ENCODE measurements at places on chromosomes 13 and 19.

GRCh38 chr13:54029720-54030119 is 1001.1 kb downstream of the OLFM4 start:
- no peak for DNase-seq

DNA sequence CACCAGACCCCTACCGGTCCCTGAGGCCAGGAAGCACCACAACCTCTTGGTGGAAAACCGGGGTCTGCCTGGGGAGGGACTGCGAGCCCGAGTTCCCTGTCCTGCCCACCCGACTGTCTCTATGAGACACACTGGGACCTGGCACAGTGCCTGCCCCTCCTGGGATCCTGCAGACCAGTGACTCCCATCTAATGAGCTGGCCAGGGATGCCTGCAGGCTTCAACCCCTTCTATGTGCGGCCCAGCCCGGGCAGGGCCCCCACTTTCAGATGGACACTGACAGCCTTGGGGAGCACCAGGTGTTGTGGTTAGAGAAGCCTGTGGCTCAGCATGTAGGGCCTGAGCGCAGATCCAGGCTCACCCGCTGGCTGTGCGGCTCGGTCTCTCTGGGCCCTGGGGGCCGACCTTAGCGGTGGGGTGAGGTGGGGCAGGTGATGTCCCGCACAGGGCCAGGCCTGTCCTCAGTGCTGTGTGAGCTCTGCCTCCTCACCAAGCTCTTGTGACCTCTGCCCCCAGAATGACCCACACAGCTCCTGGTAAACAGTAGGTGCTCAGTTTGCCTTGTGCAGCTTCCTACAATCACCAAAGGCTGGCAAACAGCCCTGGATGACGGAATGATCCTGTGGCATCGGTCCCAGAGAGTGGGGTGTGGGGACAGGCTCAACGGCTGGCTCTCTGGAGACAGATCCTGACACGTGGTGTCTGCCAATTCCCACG is 17.9 kb upstream of the CACTIN start:
- DNase-seq = no peak

DNA sequence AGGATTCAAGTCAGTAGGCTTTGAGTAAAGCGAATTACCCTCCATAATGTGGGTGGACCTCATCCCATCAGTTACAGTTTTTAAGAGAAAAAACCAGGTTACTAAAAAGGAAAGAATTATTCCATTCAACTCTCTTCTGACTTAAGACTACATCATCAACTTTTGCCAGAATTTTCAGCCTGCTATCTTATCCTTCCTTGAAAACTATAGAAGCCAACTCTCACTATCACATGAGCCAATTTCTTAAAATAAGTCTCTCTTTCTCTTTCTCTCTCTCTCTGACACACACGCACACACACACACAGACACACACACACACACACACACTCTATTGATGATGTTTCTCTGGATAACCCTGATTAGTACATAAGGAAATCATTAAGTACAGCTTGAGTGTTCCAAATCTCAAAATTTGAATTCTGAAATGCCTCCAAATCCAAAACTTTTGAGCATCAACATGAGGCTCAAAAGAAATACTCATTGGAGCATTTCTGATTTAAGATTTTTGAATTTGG is 217.0 kb upstream of the PRR20A start:
- DNase-seq = no peak

- no peak for DNase-seq
Observed at GRCh38 chr19:1505012-1505411, 7.8 kb downstream of the ADAMTSL5 start.

- no peak for DNase-seq
Observed at GRCh38 chr13:51619614-51620013, 35.4 kb downstream of the WDFY2 start.

- DNase-seq = no peak
Observed at GRCh38 chr19:7152568-7152967, 83.1 kb downstream of the ZNF557 start.

GRCh38 chr13:114032126-114032799 is 58.4 kb upstream of the C13orf46 start:
- no peak for DNase-seq

GRCh38 chr19:40392894-40393517 is 3.0 kb upstream of the HIPK4 start:
- DNase-seq = no peak

GRCh38 chr13:27573265-27573664 is 47.1 kb downstream of the LNX2 start:
- no peak for DNase-seq

DNA sequence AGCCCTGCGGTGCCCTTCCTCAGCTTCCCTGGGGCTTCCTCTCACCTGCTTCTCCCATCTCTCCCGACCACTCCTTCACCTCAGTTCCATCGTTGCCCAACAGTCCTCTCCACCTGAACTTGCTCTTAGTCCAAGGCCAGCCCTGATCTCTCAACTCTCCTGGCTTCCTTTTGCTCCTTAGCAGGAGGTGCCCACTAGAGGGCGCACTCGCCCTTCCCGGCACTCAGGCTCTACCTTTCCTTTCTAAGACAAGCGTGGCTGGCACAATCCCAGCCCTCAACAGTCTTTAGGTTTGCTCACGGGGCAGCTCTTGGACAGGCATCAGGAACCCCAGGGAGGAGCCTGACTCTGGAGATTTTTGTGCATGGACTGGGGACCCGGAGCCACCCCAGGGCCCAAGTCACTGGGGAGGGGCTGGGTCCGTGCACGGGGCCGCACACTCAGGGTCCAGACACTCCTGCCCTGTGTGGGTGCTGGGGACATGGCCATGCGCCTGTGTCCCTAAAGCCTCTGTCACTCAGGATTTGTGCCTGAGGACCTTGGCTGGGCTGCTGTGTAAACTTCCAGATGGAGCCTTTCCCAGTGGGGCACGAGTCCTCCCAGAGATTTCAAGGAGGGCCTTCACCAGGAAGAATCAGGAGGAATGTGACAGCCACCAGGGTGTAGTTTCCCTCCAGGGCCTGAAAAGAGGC is 12.1 kb upstream of the CEACAM8 start:
- peak; percentile 18 for DNase-seq

GRCh38 chr13:71149046-71149445 is 718.0 kb downstream of the DACH1 start:
- no peak for DNase-seq

GRCh38 chr13:39253774-39254173 is 215.5 kb downstream of the NHLRC3 start:
- no peak for DNase-seq

GRCh38 chr13:26861941-26862340 is 101.4 kb upstream of the GPR12 start:
- no peak for DNase-seq

DNA sequence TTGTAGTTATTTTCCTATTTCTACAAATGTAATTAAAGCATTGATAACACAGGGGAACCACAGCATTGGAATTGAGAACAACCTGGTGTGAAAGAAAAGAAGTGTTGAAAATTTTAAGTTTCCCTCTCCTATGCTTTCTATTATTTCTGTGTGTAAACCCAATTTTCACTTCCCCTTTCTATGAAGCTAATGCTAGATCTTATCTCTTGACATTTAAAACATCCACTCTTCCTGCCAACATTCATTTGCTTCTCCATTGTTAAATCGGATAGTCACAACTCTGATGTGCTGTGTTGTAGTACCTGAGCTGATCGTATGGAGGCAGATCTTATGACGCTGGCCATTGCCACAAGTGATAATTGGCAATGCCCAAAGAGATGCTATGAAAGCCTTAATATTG is 203.0 kb downstream of the ITGBL1 start:
- DNase-seq = no peak

GRCh38 chr13:50390503-50391248 is 375.4 kb downstream of the KCNRG start:
- DNase-seq = no peak

DNA sequence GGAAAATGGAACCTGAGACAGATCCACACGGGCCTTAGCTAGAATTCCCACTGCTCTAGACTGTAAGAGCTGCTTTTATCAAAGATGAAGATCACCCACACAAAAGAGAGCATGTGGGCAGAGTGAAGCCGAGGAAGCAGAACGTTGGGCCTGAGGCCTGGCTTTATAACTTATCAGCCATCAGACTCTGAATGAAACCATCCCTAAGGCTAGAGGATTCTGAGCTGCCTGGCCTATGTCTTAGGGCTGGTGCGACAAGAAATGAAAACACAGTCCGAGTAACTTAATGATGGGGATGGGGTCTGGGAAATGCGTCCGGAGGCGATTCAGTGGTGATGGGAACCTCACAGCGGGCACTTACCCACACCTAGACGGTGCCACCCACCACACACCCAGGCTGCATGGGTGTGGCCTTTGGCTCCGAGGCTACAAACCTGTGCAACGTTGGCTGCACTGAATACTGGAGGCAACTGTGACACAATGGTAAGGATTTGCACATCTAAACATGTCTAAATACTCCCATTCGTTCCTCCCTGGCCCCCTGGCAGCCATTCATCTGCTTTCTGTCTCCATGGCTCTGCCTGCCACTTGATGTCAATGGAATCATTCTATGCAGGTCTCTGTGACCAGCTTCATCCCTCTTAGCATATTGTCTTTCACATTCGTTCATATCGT is 62.0 kb downstream of the SLC15A1 start:
- no peak for DNase-seq

DNA sequence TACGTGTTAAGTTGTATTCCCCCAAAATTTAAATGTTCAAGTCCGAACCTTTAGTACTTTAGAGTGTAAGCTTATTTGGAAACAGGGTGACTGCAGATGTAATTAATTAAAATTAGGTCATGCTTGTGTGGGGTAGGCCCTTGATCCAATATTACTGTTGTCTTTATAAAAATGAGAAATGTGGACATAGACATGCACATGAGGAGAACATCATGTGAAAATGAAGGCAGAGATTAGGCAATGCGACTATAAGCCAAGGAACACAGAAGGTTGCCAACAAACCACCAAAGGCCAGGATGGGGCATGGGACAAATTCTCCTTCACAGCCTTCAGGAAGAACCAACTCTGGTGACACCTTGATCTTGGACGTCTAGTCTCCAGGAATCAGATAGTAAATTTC is 1698.4 kb upstream of the SLC10A2 start:
- no peak for DNase-seq

GRCh38 chr13:112781881-112782361 is 92.1 kb downstream of the ATP11A start:
- DNase-seq = no peak

DNA sequence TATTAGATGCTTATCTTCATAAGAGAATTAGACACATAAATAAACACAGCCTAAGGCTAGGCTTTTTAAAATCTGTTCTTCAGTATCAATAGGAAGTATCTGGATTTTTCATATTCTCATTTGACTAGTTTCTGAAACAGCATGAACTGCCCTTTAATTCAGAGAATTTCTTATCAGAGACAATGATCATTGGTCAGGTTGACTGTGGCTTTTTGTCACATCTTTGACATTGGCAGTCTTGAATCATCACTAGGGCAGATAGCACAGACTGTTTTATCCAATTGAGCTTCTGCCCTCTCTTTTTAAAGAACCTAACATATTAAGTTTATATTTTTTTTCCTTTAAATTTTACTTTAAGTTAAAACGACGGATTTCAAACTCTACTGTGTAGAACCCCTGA is 59.6 kb downstream of the DPY19L3 start:
- DNase-seq = no peak

GRCh38 chr13:49292742-49293486 is 45.2 kb downstream of the CDADC1 start:
- no peak for DNase-seq

DNA sequence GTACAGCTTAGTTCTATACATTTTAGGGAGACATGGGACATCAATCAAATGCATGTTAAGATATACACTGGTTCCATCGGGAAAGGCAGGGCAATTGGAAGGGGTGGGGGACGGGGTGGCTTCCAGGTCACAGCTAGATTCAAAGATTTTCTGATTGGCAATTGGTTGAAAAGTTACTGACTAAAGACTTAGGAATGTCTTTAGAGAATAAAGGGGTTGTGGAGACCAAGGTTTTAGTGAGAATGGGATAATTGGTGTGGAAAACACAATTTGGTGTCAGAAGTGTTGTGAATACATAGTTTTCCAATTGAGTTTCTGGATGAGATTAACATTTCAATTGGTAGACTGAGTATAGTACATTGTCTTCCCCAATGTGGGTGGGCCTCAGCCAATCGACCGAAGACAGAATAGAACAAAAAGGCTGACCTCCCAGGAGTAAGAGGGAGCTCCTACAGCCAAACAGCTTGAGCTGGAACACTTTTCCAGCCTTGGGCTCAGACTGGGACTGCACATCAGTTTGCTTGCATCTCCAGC is 988 bp upstream of the CCDC169 start:
- no peak for DNase-seq

GRCh38 chr13:61136093-61136492 is 279.6 kb downstream of the PCDH20 start:
- DNase-seq = no peak

- DNase-seq = no peak
Observed at GRCh38 chr13:34340534-34340933, 522.6 kb downstream of the RFC3 start.

- DNase-seq = no peak
Observed at GRCh38 chr13:94419304-94419924, 60.1 kb downstream of the DCT start.

- DNase-seq = peak; percentile 73
Observed at GRCh38 chr19:47608969-47609905, at the start of gene BICRA. TSS of gene BICRA (plus strand) at chr19:47609134. CDS start at chr19:47673575, 64,441 bp downstream.

GRCh38 chr13:97369261-97369893 is 64.6 kb upstream of the RAP2A start:
- DNase-seq = no peak

DNA sequence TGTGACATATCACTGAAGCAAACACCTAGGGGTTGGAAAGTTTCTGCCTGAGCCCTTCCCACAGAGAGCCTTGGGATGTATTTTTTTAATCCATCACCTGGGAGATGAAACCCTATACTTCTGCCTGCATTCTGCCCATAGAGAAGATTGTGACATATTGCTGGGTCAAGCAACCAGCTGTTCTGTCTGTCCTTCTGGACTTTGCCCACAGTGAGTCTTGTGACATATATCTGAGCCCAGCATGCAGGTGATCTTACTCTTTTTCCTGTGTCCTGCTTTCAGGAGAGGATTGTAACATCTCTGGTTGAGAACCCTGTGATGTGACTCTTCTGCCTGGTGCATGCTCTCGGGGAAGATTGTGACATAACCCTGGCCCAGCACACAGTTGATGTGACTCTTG is 24.9 kb upstream of the ZNF681 start:
- no peak for DNase-seq

DNA sequence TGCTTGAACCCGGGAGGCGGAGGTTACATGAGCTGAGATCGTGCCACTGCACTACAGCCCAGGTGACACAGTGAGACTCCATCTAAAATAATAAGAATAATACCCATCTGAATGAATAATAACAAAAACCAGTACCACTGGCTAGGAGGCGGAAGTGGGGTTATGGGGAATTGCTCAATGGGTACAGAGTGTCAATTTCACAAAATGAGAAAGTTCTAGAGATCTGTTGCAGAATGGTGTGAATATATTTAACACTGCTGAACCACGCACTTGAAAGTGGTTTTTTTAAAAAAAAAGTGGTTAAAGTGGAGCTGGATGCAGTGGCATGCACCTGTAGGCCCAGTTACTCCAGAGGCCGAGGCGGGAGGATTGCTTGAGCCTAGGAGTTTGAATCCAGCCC is 18.5 kb downstream of the KLF2 start:
- DNase-seq = no peak

GRCh38 chr19:18204394-18205199 is 755 bp upstream of the RAB3A start:
- DNase-seq = peak; percentile 16

- no peak for DNase-seq
Observed at GRCh38 chr19:2514981-2515518, 39.1 kb downstream of the GADD45B start.

GRCh38 chr13:30869491-30869890 is 36.6 kb upstream of the MEDAG start:
- DNase-seq = no peak

- DNase-seq = no peak
Observed at GRCh38 chr19:5690955-5691821, 1.1 kb downstream of the RPL36 start.

- DNase-seq = no peak
Observed at GRCh38 chr13:30495746-30496145, 30.0 kb upstream of the HMGB1 start.
